ENCODE measurements at places on chromosomes 6 and 20. TPM values are rescaled to one million over a fixed set of nuclear protein-coding genes. Genes with fewer than 3 reads are reported as not detected.
A peak's percentile ranks its signal among the peaks of the same experiment; 100 is the strongest.

Gene MROH8
- total RNA-seq = 0.58 TPM

Gene PLG
- total RNA-seq = not detected

Gene OOEP
- total RNA-seq = not detected

Gene PPIL1
- 39.9 TPM for total RNA-seq

Gene TMEM14A
- total RNA-seq = 54.7 TPM

Gene TRIM40
- total RNA-seq = not detected

Gene LPA
- total RNA-seq = not detected

Gene ROS1
- total RNA-seq = 0.07 TPM

Gene CFAP61
- not detected for total RNA-seq

- peaks cover 55% of the 10 kb centered on the region for H3K4me1 ChIP-seq
- H3K27me3 ChIP-seq = no peaks in the 10 kb centered on the region
- H3K4me3 ChIP-seq = peak overlapping the region; percentile 26
- peak overlapping the region; percentile 99 for H3K27ac ChIP-seq
Observed at GRCh38 chr6:158853880-158854213, 34.7 kb upstream of the EZR start.

DNA sequence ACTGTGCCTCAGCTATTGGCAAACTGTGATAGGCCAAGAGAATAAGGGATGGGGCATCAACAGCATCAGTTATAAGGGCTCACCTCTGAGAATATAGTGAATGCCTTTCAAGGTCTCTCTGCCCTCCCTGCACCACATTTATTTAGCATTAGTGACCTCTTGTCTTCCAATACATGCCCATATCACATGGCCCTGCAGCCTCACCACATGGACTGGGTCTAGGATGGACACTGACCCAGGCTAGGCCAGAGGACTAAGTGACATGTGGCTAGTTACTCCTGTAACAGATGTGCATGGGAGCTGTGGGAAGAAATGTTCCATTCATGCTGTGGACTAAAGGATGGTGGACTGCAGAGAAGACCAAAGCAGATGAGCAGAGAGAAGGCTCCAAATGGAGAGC, 3.2 kb upstream of the BTN2A2 start:
- peaks cover 11% of the 10 kb centered on the region for H3K4me1 ChIP-seq
- no peak overlapping the region for H3K27ac ChIP-seq
- no peak for DNase-seq
- H3K36me3 ChIP-seq = no peaks in the 10 kb centered on the region
- H3K27me3 ChIP-seq = no peaks in the 10 kb centered on the region

- H3K27ac ChIP-seq = no peak overlapping the region
- H3K4me1 ChIP-seq = no peaks in the 10 kb centered on the region
- DNase-seq = no peak
- no peaks in the 10 kb centered on the region for H3K27me3 ChIP-seq
- H3K4me3 ChIP-seq = no peak overlapping the region
- no peaks in the 10 kb centered on the region for H3K36me3 ChIP-seq
Observed at GRCh38 chr6:18207949-18208348, 52.7 kb downstream of the KDM1B start.

DNA sequence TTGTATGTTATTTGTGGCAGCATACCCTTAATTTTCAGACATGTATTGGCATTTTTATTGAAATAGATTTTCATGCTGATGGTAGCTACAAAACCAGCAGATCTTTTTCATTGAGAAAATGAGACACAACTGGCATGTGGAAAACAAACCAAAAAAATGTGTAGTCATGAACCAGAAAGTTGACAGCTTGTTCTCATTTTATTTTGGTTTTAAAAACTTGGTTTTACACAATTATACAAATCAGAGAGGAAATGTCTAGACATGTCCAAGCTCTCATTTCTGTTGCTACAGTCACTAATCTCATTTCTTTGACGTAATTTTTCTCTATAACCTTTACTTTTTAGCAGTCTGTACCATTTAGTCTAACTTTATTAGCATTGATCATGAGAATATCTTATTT, 85.4 kb downstream of the GRIK2 start:
- no peaks in the 10 kb centered on the region for H3K36me3 ChIP-seq
- no peak overlapping the region for H3K4me3 ChIP-seq
- H3K27me3 ChIP-seq = no peaks in the 10 kb centered on the region
- DNase-seq = no peak
- no peak overlapping the region for H3K27ac ChIP-seq

- no peak for DNase-seq
- no peak overlapping the region for H3K27ac ChIP-seq
- peaks cover 12% of the 10 kb centered on the region for H3K27me3 ChIP-seq
Observed at GRCh38 chr6:89180971-89181370, 35.1 kb downstream of the PM20D2 start.

DNA sequence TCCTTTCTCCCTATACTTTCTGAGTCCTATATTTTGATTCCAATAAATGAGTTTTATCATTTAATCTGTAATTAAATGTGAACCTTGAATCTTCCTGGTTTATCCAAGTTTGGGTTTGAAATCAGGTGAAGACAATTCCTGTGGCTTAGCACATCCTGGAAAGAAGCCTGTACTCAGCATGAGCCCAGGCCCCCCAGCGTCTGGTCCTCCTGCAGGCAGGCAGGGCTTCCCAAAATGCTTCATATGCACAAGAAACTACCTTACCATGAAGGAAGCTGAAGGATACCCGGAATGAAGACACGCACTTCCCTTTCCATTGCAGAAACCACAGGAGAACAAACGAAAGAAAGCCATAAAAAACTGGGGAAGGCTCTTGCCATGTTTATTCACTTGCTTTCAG, 157.4 kb upstream of the PDE10A start:
- no peak for DNase-seq
- peaks cover 32% of the 10 kb centered on the region for H3K27me3 ChIP-seq
- H3K4me3 ChIP-seq = no peak overlapping the region
- no peaks in the 10 kb centered on the region for H3K36me3 ChIP-seq
- H3K27ac ChIP-seq = no peak overlapping the region
- H3K4me1 ChIP-seq = no peaks in the 10 kb centered on the region

DNA sequence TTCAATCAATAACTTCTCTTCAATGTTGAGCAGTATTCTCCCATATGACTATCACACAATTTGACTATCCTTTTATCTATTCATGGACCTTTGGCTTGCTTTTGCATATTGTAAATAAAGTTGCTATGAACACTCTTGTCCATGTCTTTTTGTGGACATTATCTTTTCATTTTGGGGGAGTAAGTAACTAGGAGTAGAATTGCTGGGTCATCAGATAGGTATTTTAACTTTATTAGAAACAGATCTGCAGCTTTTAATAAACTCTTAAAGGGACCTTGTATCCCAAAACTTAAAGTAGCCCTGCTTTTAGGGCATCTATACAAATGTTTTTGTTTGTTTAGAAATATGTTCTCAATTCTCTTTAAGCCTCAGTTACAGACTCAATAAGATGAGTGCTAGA, 614.2 kb upstream of the CITED2 start:
- no peaks in the 10 kb centered on the region for H3K36me3 ChIP-seq
- H3K27ac ChIP-seq = no peak overlapping the region
- no peaks in the 10 kb centered on the region for H3K27me3 ChIP-seq
- no peak overlapping the region for H3K4me3 ChIP-seq
- H3K4me1 ChIP-seq = peaks cover 11% of the 10 kb centered on the region
- no peak for DNase-seq

GRCh38 chr6:41716516-41717391, 18.7 kb downstream of the TFEB start:
- no peak overlapping the region for H3K27ac ChIP-seq
- H3K27me3 ChIP-seq = no peaks in the 10 kb centered on the region
- peaks cover 22% of the 10 kb centered on the region for H3K4me1 ChIP-seq
- no peak for DNase-seq
- H3K36me3 ChIP-seq = no peaks in the 10 kb centered on the region

DNA sequence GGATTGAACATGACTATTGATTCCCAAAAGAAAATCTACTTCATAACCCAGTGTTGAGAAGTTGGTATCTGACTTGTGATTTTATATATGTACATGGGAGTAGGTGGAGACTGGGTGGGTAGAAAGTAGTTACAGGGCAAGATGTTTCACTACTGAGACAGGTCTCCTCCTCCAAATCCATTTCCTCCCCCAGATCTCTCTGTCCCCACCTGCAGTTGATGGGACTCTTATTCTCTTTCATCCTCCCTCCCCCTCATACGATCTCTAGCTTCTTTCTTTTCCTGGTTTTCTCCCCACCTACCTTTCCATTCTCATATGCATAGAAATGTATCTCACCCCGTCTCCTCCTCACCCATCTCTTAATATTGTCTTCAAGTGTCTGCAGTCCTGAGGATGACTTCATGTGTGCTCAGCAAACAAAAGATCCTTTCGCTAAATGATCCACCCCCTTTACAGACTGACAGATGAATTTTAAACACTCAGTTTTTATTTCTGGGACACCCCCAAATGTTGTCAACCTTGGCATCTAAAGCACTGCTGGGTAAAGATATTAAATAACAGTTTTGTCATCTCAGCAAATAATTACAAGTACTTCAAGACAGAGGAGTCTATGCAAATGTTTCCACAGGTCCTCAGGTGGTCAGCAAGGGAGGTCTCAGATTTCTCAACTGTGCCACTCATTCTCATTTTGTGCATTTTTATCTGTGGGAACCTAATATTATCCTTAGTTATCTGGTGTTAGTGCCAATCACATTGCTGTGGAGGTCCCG, 18.7 kb upstream of the HECA start:
- DNase-seq = no peak
- H3K36me3 ChIP-seq = no peaks in the 10 kb centered on the region
- no peaks in the 10 kb centered on the region for H3K4me1 ChIP-seq
- no peak overlapping the region for H3K4me3 ChIP-seq
- H3K27ac ChIP-seq = no peak overlapping the region
- H3K27me3 ChIP-seq = no peaks in the 10 kb centered on the region

- H3K27ac ChIP-seq = no peak overlapping the region
- H3K4me1 ChIP-seq = peaks cover 4% of the 10 kb centered on the region
- no peak overlapping the region for H3K4me3 ChIP-seq
- H3K27me3 ChIP-seq = no peaks in the 10 kb centered on the region
Observed at GRCh38 chr6:45163952-45164766, 164.0 kb upstream of the RUNX2 start.

DNA sequence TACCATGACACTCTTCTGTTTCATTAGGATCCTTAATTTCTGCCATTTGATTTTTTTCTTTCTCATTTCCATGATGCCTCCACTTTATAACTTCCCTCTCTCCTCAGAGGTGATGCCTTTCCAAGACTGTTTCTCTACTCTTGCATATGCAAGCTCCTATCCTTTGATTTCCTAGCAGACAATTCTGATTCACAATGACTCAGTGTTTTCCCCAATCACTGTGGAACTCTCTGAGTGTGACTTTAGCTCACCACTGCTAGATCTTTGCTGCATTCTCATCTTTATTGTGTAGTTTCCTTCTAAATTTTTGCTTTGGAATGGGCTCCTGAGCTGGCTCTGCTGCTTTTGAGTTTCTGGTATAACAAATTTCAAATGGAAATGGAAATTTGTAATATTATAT, 184.9 kb downstream of the TINAG start:
- peak; percentile 92 for DNase-seq
- H3K36me3 ChIP-seq = no peaks in the 10 kb centered on the region
- no peak overlapping the region for H3K4me3 ChIP-seq
- H3K27ac ChIP-seq = peak overlapping the region; percentile 74
- H3K4me1 ChIP-seq = peaks cover 42% of the 10 kb centered on the region
- no peaks in the 10 kb centered on the region for H3K27me3 ChIP-seq

- DNase-seq = no peak
- no peaks in the 10 kb centered on the region for H3K36me3 ChIP-seq
- H3K27ac ChIP-seq = no peak overlapping the region
- H3K27me3 ChIP-seq = no peaks in the 10 kb centered on the region
- no peak overlapping the region for H3K4me3 ChIP-seq
Observed at GRCh38 chr20:32112841-32113240, 3.3 kb downstream of the TM9SF4 start.

DNA sequence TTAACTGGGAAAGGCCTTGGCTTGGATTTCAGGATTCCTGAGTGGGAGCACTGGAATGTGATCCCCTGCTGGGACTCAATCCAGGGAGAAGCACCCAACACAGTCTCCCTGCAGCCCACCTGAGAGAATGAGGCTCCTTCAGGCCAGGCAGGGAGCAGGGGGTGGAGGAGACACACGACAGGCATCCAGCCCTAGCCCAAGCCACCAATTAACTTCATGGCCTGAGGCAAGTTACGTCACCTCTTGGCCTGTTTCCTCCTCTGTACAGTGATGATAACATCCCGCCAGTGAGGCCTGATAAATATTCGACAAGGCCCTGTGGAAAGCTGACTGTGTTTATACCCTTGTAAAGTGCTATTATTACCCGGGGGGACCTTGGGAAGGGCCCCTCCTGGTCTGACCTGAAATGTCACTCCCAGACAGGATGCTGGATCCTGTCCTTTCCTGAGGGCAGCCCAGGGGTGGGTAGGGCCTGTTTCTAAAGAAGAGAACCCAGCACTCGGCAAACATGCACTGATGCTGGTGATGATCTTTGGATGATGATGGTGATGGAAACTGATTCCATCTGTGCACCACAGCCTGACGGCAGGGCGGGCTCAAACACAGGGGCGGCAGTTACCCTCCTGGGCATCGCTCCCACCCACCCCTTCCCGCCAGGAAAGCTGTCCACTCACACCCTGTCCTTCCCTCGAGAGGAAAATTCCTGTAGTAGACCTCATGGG, 12.4 kb downstream of the FRS3 start:
- no peak overlapping the region for H3K4me3 ChIP-seq
- H3K4me1 ChIP-seq = peaks cover 16% of the 10 kb centered on the region
- H3K27me3 ChIP-seq = no peaks in the 10 kb centered on the region

DNA sequence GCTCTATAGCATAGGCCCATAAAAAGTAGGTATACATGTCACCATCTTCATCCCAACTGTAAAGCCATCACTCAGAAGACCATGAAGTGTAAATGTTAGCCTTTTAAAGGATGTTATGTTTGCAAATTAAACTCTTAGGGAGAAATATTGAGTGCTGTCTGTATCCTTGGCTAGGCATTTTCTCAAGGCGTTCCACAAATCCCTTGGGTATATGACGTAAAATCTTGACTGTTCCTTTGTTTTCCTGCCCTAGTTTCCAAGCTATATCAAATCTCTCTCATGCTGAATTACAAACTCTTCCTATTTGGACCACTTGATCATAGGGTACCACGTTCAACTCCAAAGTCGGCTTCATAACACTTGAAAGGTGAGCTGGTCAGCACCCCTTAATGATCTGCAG, 486.2 kb downstream of the HDGFL1 start:
- no peak overlapping the region for H3K4me3 ChIP-seq
- no peak for DNase-seq
- H3K4me1 ChIP-seq = no peaks in the 10 kb centered on the region
- H3K36me3 ChIP-seq = no peaks in the 10 kb centered on the region

GRCh38 chr20:48797850-48798747, 29.7 kb downstream of the PREX1 start:
- no peaks in the 10 kb centered on the region for H3K27me3 ChIP-seq
- H3K4me1 ChIP-seq = no peaks in the 10 kb centered on the region
- no peaks in the 10 kb centered on the region for H3K36me3 ChIP-seq
- H3K27ac ChIP-seq = no peak overlapping the region

DNA sequence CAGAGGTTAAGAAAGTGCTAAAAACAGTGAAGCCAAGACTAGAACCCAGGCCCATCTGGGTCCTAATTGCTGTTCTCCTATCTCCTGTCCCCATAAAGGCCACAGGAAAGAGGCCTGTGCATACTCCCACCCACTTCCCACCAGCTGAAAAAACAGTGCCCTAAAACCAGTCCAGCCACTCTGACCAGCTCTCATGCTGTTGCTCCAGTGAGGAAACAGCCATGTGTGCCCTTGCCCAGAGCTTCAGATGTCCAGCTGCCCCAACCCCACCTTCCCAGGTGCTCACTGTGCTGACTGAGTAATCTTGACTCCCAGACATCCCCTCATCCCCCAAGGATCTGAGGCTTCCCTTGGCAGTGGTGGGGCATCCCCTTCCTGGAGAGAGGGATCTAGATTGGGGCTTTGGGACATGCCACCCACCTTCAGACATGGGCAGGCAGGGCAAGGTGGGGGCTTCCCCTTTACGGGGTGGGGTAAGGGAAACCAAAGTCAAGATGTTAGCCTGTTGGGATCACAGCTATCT, 28.7 kb downstream of the KCNK5 start:
- H3K27ac ChIP-seq = no peak overlapping the region

All from PC-3 (cell line).